ENCODE measurements at places on chromosomes 12 and 14.
A peak's percentile ranks its signal among the peaks of the same experiment; 100 is the strongest.

- DNase-seq = no peak
These were observed 41.2 kb downstream of the PRIMA1 start for GRCh38 chr14:93747102-93747501.

DNA sequence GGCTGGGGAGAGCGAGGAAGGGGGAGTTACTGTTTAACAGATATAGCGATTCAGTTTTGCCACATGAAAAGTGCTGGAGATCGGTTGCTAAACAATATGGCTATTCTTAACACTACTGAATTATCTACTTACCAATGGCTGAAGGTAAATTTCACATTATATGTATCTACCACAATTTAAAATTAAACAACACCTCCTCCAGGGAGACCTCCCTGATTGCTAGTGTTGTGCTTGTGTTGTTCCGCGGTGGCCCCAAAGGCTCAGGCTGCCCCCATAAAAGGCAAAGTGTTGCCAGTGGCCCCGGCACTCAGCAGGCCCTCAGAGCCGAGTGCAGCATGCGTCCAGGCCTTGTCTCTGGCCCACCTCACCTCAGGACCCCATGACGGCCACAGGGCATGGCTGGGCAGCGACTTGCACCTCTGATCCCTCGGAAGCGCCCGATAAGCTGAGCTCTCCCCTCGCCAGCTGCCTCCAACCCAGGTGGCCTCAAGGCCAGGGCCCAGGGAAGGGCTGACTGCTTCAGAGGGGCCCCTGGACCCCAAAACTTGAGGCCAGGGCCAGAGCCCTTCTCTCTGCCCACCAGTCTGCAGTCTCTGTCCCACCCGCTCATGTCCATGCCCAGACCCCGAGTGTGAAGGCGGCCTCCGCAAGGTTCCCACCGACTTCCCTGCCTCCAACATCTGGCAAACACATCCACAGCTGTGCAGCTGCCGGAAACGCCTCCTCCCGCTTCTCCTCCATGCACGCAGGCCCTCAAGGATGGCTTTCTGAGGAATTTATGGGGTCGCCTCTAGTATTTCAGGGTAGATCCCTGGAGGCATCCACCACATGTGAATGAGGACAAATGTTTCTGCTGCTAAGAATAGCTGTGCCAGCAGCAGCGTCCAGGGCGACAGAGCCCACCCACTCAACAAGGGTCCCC is 60.0 kb downstream of the NCOR2 start:
- no peak for DNase-seq

GRCh38 chr14:51302295-51303030 is 62.4 kb downstream of the TMX1 start:
- no peak for DNase-seq

GRCh38 chr12:663293-663871 is at the start of gene NINJ2:
Gene NINJ2, minus strand, starts transcription at chr12:663445. Its CDS starts 85 bp downstream, at chr12:663360.
- no peak for DNase-seq

- DNase-seq = peak; percentile 17
These were observed 37.8 kb upstream of the OR4E1 start for GRCh38 chr14:21711360-21711961.

- DNase-seq = peak; percentile 16
These were observed 10.4 kb downstream of the MAP4K5 start for GRCh38 chr14:50521912-50522341.

DNA sequence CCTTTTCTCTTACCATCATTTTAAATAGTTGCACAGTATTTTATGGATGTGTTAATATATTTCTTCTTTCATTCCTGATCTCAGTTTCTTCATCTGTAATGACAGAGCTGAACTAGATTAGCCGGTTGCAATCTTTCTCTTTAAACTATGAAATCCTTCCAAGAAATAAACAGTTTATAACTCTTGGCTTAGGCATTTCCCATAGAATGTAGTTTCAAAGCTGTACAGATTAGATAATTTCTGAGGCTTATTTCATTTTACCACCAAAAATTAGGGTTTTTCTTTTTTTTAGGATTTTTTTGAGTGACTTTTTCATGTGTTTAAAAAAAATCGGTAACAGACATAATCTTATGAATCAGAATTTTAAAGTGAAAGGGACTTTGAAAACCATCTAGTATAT is 144.0 kb downstream of the RAD51B start:
- DNase-seq = no peak

DNA sequence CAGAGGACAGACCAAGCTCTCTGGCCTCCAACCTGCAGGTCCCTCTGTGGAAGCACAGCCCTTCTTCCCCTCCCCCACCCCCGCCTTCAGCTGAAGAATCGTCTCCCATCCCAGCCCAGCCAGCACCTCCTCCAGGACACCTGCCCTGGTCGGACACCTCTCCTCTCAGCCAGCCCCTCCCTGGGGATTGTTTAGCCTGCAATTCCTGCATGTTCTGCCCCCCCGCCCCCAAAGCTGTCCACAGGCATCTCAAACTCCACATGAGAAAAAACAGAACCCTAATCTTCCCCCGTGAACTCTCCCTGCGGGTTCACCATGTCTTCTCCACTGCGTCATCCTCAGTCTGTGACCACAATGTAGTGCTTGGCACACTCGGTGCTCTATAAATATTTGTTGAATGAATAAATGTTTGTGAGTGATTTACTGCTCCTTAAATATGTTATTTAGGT is 24.1 kb downstream of the PRIMA1 start:
- no peak for DNase-seq

DNA sequence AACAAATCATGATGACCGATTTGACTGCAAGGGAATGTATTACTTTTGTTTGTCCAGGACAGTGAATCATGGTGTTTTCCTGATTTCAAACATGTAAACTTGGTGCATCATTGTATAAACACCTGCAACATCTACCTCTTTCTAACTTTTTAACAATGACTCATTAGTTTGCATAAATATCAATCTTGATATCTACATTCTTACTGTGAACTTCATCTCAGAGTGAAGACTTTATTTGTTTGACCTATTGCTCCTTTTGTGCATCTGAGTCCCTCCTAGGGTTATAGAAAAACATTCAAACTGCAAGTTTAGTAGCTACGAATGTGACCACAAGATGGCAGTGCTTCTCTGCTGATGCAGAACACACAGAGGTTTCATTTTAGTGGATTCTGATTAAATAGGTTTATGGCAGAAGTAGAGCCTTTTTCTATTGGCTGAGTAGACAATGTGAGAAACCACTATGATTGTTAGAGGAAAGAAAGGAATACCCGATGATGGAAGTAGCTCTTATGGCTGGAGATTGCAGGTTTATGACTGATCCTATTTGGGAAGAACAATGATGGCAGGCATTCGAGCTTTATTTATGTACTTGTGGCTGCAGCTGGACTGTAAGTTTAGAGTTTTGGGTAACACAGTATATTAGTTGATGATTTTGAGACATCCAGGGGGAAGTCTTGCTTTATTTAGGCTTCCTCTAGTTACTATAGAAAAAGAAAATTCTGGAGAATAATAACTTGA is 244.2 kb upstream of the OR4E1 start:
- DNase-seq = peak; percentile 68

DNA sequence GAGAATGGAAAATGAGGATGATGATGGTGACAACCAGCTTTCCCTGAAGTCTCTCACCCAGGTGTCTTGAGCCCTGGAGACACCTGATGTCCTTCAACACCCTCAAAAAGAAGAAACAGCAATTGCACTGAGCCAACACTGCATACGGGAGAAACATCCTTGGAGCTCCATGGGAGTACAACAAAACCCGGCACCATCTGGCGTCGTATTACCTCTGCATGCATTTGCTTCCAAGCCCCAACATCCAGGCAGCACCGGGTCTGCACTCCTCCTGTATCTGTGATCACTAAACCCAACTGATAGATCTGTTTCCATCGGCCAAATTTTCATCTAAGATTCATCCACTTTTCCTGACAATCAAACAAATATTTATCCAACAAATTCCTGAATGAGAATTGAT is 249.9 kb downstream of the DPF3 start:
- no peak for DNase-seq

DNA sequence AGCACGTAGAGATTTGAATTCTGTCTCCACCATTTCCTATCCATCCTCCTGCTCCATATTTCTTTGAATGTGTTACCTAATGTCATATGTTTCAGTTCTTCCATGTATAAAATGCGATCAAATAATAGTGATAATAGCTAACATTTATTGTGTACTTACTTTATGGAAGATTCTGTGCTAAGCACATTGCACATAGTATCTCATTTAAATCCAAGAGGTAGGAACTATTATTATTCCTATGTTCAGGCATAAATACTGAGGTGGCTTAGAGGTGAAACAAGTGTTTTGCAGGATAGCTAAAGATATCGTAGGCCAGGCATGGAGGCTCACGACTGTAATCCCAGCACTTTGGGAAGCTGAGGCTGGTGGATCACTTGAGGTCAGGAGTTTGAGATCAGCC is 17.5 kb upstream of the AICDA start:
- no peak for DNase-seq

- peak; percentile 84 for DNase-seq
These were observed 102.5 kb upstream of the PRICKLE1 start for GRCh38 chr12:42691991-42692557.

DNA sequence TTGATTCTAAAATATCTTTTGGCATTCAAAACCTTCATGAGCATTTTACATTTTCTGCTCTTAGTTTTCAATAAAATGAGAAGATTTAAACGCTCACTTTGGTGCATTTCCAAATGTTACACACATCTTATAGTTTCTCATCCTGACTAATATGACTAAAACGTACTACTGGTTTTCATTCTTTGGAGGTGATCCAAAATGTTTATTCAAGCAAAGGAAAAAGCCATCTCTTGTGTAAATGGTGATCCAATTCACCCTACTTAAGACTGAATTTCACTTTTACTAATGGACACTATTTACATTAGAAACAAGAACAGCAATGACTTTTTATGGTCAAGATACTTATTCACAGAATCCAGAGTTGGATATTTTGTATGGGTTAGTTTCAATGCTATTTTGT is 86.6 kb downstream of the KITLG start:
- DNase-seq = peak; percentile 14

DNA sequence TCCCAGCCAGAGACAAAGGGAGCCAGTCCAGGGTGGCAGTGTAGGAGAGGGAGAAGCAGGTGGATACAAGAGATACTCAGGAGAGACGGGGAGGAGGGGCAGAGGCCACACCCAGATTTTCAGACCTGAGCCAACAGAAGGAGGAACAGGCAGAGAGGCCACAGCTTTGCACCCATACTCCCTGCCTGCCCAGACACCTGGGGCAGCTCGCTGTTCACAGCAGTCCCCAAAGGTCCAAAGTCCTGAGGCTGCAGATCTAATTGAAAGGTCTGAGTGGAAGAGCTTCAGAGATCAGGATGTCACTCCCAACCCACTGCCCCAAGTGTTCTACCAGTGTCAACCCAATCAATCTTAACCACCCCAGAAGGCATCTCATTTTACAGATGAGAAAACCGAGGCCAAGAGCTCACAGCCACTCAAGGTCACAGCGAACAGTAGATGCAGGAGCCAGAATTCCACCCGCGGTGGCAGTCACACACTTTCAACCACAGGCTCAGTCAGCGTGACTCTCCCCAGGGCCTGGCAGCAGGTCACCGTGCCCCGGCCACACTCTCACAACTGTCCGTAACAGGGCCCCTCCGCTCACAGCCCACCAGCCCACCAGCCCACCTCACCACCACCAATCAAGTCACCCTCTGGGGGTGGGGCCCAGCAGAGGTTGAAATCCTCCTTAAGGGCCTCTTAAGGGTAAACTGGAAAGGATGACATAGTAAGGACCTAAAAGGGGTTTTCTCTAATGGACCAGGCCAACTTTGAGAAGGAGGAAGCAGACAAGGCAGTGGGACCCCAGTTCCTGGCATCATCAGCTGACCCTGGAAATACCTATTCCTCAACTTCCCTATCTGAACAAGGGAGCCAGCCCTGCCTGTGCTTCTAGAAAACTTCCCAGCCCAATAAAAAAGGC is 33.3 kb downstream of the ACTN1 start:
- no peak for DNase-seq

- DNase-seq = no peak
These were observed 2.1 kb downstream of the PLD4 start for GRCh38 chr14:104926619-104927431.

DNA sequence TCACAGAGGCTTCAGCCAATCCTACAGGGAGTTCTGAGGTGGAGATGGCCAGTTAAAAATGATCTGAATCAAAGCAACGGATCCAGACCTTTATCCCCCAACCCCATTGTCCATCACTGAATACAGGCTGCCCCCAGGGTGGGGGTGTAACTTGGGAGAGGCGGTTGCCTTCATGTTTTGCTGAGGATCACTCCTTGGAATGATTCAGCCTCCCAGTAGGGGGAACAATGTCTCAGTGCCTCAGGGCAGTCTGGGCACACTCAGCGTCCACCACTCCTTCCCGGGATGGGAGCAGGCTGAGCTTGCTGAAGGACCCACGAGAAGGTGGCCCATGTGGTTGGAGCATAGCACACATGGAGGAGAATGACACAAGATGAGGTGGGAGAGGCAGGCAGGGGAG is 60.2 kb downstream of the RFX4 start:
- no peak for DNase-seq

All from H4 (cell line).